Heart right ventricle (tissue), 16 donors: ENCODE measurements at places on chromosomes 6 and 20.

DNA sequence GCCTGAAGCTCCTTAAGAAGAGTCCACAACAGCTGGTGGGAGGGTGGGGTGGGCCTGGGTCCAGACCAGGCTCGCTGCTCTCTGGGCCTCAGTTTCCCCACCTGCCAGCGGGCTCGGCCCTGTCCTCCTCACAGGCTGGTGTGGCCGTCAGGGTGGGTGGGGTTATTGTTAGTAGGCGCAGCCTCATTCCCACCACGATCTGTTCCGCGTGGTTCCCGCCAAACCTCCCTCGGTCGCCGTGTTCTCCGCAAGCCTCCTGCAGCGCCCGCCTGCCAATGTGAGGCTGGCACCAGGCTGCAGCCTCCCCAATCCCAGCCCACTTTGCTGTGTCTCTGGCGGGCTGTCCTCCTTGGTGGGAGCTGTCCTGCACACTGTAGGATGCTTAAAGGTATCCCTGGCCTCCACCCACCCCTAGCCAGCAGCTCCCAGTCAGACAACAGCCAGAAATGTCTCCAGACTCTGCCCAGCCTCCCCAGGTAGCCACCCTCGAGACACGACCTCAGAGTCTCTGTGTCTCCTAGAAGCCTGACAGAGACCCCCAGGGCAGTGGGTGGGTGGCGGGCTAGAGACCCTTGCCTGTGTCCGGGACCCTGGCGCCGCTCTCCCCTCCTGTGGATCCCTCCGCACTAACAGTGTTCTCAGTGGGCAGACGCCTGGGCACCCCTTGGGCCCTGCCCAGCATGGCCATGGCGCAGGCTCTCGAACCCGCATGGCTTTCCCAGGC, 15.3 kb downstream of the SLC17A9 start:
- no peak for DNase-seq

GRCh38 chr20:61436667-61437279, 184.7 kb downstream of the CDH4 start:
- DNase-seq: no peak

GRCh38 chr6:105372142-105372848, 30.6 kb downstream of the PREP start:
- DNase-seq: no peak

DNA sequence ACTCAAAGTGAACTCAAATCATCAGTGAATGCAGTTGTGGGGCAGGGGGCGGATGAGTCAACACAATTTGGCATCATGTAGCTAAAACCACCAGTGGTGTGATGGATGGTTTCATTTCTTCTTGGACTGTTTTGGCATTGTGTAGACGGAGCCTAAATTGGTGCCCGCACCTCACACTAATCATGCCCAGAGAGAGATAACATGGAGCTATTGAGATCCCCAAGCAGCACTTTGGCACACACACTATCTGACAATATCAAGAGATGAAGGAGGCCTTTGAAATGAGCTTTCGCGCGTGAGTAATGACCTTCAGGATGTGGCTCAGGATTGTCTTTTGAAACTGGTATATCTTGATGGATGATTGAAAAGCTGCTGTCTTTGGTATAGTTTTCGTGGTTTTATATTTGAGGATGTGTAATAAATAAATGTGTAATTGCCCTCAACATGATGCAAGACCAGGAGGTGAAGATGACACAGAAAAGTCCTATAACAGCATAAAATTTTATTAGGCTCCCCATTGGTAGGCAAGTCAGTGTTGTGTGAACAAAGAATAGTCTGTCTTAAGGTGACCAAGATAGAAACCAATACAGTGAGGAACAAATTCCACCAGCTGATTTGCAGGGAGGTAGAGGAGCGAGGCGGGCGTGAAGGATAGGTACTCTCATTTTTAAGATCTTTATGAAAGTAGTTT, 174.2 kb downstream of the TSHZ2 start:
- no peak for DNase-seq

- no peak for DNase-seq
Observed at GRCh38 chr20:5602346-5602745, 147.9 kb upstream of the SHLD1 start.

- DNase-seq: peak; percentile 47
Observed at GRCh38 chr6:136365776-136366354, 76.2 kb upstream of the BCLAF1 start.

DNA sequence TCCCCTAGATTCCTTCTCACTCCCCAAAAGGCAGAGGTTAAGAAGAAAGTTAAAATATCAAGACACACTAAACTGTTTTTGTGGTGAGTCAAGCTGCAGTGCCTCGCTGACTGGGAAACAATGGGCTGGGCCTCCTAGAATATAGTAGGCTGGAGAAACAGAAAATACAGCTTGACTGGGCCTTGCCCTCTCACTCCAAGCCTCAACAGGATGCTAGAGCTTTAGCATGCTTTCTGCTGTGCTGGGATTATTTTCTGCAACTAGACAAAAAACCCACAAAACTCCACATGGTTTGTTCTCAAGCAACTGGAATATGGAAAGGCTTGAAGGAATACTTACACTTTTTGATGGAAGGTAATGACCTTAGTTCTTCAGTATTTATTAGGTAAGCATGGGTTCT, 27.9 kb downstream of the FOXO3 start:
- DNase-seq: no peak

- no peak for DNase-seq
Observed at GRCh38 chr6:79186564-79186963, 47.9 kb downstream of the HMGN3 start.

DNA sequence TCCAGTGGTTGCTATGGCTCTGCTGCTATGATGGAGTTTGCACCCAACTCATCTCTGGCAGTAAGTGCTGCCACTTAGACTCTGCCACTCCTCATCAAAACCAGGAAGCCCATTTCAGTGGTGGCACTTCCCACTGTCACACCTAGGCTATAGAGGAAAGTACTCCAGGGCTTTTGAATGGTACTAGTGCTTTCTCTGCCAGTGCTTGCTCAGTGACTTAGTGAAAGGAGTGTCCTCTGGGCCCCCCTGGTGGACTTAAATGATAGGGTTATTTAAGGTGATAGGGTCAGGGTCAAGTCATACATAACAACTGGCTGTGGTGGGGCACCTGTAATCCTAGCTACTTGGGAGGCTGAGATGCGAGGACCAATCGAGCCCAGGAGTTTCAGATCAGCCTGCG, 22.8 kb downstream of the FITM2 start:
- DNase-seq: no peak

GRCh38 chr20:59751075-59751711, 146.9 kb downstream of the PHACTR3 start:
- DNase-seq: peak; percentile 78

GRCh38 chr6:85747093-85747492, 104.4 kb upstream of the SYNCRIP start:
- DNase-seq: no peak

- no peak for DNase-seq
Observed at GRCh38 chr6:37306624-37307222, 47.1 kb upstream of the RNF8 start.

- DNase-seq: no peak
Observed at GRCh38 chr6:73642530-73642929, 11.3 kb downstream of the SLC17A5 start.

- no peak for DNase-seq
Observed at GRCh38 chr6:4496284-4496683, 279.9 kb upstream of the CDYL start.

DNA sequence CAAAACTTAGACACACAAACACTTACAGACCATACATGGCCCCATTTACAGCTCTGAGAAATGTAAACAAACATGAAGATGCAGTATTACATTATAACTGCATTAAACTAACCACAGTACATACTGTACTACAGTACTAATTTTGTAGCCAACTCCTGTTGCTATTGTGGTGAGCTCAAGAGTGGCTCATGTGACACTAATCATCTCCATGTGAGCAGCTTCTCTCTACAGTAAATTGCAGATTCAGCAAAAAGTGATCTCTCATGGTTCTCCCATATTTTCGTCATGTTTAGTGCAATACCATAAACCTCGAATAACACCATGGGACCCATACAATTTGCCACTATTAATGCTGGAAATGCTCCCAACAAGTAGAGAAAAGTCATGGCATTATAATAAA, 860.4 kb downstream of the EPHA7 start:
- no peak for DNase-seq

DNA sequence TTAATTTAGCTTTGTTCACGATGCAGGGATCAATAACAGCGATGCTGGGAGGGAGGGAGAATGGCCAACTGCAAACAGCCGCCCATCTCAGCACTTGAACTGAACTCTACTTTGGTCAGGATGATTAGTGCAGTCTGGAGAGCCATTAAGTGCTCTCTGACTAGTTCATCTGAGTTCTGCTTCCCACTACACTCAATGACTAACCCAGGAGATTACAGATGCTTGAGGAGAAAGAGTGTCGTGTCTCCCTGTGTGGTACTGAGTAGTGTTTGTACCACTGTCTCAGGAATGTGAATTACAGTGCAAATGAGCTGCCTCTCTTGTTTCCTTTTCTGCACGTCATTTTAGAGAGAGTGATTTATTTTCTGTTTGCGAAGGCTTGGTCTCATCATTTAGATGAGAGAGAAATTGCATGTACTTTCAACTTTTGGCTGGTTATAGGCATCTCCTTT, 23.5 kb downstream of the CARMIL1 start:
- no peak for DNase-seq

GRCh38 chr6:47836639-47837038, 54.8 kb downstream of the OPN5 start:
- no peak for DNase-seq

GRCh38 chr20:60060593-60060992, 102.4 kb downstream of the CDH26 start:
- DNase-seq: no peak

GRCh38 chr6:21271428-21272155, 322.0 kb upstream of the SOX4 start:
- no peak for DNase-seq

GRCh38 chr6:1111361-1111760, 200.5 kb upstream of the FOXQ1 start:
- no peak for DNase-seq

GRCh38 chr6:132598473-132598872, 8.9 kb upstream of the TAAR5 start:
- DNase-seq: no peak

DNA sequence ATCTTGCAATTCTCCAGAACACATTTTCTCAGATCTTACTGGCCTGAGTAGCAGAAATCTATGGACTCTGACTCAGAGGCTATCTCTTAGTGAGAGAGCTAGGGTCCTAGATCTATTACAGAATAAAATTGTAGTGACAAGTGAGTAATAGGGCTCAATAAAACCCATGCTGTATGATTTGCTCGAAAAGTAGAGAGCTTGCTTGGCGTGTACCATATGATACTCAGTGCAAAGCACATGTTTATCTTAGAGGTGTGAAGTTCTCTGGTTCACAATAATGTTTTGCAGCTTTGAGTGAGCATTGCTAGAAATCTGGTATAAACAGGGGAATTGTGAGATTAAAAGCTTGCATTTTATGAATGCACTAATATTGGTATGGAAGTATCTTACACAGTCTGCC, 87.8 kb upstream of the PRSS16 start:
- DNase-seq: no peak

- no peak for DNase-seq
Observed at GRCh38 chr20:3046677-3047462, 1.0 kb downstream of the MRPS26 start.

- DNase-seq: no peak
Observed at GRCh38 chr6:16767765-16768476, 6.7 kb upstream of the ATXN1 start.

GRCh38 chr20:46992640-46993035, 98.0 kb downstream of the EYA2 start:
- no peak for DNase-seq
